Gastrocnemius medialis (tissue), 4 donors: ENCODE measurements at places on chromosomes 6 and 20.

DNA sequence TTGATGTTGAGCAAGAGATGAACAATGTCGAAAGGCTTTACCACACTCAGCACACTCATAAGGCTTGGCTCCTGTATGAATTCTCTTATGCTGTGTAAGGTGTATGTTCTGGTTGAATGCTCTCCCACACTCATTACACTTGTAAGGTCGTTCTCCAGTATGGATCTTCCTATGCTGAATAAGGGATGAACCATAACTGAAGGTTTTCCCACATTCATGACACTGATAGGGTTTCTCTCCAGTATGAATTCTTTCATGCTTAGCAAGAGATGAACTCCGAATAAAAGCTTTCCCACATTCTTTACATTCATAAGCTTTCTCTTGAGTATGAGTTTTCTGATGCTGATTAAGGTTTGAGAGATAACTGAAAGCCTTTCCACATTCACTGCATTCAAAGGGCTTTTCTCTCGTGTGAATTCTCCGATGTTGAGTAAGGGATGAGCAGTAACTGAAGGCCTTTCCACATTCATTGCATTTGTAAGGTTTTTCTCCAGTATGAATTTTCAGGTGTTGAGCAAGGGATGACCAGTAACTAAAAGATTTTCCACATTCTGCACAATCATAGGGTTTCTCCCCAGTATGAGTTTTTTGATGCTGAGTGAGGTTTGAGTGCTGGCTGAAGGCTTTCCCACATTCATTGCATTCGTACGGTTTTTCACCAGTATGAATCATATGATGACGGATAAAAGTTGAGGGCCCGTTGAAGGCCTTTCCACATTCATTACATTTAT is 21.1 kb downstream of the ZNF184 start:
- DNase-seq = no peak

DNA sequence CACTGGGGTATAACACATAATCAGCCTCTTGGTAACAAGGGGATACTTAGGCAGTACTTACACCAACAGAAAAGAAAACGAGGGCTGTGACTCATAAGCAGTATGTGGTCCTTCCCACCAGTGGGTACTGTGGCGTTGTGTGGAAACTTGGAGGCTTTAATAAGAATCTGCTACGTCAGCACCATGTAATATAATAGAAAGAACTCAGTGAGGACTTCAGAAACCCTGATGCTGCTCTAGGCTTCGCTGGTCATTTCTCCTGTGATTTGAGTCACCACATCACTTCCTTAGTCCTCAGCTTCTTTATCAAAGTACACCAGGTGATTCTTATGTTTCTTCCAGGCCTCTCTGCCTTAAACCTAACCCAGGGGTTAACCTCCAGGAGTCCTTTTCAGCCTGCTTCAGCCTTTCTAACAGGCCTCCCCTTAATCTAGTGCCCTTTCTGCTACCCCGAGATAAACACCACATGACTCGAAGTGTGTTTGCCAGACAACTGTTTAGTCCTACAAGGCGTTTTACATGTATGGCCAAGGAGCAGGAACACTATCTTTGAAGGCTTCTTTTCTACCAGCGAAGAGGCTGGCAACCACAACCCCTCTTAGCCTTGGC is 68.5 kb downstream of the FYN start:
- no peak for DNase-seq

GRCh38 chr6:46269447-46270229 is 98.9 kb upstream of the ENPP5 start:
- DNase-seq = peak; percentile 31

- DNase-seq = no peak
These were observed 138.3 kb upstream of the HMGN3 start for GRCh38 chr6:79372757-79373156.

- DNase-seq = peak; percentile 68
These were observed 75.8 kb upstream of the AFDN start for GRCh38 chr6:167750956-167751358.

- DNase-seq = peak; percentile 34
These were observed 44.2 kb upstream of the SUPT3H start for GRCh38 chr6:45421709-45422502.

DNA sequence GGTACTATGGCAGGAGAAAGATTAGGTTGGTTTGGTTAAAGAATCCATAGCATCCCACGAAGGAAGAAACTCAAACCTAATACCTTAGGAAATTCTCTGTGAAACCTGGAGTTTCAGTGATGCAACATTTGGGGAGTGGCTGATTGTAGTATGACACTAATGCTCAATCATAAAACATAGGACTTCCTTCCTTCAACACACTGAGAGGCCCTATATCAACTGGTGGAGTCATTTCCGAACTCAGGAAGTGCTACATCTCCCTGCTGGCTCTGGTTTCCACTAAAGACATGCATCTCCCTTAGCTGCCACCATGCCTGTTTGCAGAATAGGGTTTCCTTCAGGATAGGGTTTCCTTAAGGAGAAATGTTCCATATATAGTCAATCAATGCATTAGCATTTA is 5.2 kb upstream of the MANEA start:
- DNase-seq = no peak

DNA sequence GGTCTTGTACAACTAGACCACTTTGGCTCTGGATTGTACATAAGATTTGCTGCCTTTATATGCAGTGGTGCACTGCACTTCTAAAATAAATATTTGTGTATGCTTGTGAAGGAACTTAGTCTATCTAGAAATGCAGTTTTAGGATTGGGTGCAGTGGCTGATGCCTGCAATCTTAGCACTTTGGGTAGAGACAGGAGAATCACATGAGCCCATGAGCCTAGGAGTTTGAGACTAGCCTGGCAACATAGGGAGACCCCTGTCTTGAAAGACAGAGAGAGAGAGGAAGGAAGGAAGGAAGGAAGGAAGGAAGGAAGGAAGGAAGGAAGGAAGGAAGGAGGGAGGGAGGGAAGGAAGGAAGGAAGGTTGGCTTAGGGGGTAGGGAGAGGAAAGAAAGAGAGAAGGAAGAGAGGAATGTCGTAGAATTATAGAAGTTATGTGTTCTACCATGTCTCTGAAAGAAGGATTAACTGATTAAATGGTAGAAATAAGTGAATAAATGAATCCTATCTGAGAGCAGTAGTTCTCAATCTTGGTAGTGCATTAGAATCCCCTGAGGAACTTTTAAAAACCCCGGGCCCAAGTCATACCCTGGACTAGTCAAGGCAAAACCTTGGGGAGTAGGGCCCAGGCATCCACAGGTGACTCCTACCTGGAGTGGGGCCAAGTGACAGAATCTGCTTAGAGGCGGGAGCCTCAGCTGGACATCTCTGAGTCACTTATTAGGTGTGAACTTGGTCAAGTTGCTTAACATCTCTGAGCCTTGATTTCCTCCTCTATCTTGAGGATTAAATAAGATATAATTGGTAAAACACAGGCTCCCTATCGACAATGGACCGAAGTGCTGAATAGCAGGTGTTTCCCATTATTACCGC is 130.3 kb downstream of the ZNF217 start:
- no peak for DNase-seq

DNA sequence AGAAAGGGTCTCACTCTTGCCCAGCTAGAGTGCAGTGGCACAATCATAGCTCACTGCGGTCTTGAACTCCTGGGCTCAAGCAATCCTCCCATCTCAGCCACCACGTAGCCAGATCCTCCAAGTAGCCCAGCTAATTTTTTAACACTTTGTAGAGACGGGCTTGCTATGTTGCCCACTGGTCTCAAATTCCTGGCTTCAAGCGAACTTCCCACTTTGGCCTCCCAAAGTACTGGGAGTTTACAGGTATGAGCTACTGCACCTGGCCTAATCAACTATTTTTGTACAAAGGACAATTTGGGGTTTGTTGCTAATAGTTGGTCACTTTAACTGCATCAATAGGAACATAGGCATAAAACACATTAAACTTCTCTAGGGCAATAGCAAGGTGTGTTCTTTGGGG is 29.9 kb upstream of the SYNCRIP start:
- no peak for DNase-seq

DNA sequence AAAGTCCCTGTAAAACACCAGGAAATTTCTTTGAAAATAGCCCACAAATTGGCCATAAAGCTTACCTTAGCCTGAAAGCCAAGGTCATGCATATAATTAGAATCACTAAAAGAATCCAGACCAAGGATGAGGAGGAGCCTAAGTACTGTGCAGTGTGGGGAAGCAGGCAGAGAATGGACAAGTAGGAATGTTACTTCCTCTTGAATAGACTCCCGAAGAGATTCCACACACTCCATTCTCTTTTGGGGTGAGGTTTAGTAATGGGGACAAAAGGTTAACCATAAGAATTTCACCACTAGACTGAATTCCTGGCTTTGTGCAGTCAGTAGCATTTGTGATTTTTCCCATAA is 27.5 kb upstream of the MARCKS start:
- no peak for DNase-seq

- no peak for DNase-seq
These were observed 3.4 kb upstream of the BHLHE23 start for GRCh38 chr20:63009988-63010769.

DNA sequence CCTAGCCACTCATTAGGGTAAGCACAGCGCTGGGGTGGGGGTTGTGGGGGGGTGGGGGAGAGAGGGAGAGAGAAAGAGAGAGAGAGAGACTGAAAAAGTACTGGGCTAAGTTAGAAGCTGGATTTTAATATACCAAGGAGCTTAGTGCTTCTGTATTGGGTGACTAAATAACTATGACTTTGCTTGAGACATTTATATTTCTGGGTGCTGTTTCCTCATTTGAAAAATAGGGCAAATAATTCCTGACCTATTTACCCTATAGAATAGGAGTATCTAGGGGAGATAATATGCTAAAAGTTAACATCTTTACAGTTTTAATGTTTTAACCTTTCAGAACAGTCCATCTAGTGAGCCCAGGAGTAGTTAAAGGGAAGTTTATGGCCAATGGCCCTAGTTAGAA is 7.7 kb downstream of the NKAIN2 start:
- DNase-seq = no peak

GRCh38 chr20:23195636-23196035 is 109.5 kb upstream of the CD93 start:
- no peak for DNase-seq

- no peak for DNase-seq
These were observed 294.2 kb upstream of the TCF21 start for GRCh38 chr6:133594652-133595110.

DNA sequence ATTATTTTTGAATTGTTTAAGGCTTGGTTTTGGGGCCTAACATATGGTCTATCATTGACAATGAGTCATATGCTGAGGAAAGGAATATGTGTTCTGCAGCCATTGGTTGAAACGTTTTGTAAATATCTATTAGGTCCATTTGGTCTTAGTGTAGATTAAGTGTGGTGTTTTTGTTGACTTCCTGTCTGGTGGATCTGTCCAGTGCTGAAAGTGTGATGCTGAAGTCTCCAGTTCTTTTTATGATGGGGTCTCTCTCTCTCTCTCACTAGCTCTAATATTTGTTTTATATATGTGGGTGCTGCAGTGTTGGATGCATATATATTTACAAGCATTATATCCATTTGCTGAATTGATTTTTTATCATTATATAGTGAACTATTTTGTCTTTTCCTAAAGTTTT is 727.2 kb downstream of the KHDRBS2 start:
- no peak for DNase-seq

GRCh38 chr20:59972037-59972801 is 14.0 kb downstream of the CDH26 start:
- no peak for DNase-seq

GRCh38 chr20:25052255-25053194 is 5.4 kb downstream of the ACSS1 start:
- DNase-seq = no peak

GRCh38 chr6:27066802-27067201 is 180.7 kb upstream of the PRSS16 start:
- no peak for DNase-seq

DNA sequence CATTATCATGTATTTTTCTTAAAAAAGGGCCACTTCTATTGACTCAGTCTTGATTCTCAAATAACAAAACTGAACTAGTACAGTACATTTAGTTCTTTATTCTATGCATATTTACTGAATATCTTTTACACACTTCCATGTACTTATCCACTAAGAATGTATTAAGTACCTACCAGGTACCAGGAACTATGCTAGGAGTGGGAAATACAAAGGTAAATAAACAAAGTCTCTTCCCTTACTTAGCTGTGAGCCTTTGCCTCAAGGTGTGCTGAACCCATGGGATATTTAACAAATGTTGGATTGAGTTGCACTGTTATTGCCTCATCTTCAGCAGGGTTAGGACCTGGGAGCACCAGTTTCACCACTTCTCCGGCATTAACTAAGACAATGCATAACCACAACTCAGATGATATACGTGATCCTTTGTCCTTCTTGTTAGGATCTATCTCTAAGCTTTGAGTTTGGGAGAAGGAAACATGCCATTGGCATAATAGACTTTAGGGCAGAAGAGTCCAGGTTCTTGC is 533.9 kb downstream of the TFAP2B start:
- DNase-seq = no peak

DNA sequence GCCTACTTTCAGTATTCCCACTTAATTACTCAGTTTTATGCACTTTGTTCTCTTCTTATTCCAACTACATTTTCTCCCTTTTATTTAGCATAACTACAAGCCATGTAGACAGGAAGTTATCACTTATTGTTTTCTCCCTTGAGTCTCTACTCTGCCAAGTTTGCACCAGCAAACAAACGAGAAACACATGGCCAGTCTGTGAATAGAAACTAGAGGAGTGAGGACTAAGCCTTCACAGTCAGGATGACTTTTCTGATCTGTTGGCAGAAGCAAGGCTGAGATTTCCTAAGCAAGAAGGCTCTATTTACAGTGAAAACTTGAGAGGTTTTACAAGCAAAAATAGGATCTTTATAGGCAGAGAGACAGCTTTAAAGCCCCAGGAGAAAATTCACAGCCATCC is 69.8 kb upstream of the TINAG start:
- no peak for DNase-seq

DNA sequence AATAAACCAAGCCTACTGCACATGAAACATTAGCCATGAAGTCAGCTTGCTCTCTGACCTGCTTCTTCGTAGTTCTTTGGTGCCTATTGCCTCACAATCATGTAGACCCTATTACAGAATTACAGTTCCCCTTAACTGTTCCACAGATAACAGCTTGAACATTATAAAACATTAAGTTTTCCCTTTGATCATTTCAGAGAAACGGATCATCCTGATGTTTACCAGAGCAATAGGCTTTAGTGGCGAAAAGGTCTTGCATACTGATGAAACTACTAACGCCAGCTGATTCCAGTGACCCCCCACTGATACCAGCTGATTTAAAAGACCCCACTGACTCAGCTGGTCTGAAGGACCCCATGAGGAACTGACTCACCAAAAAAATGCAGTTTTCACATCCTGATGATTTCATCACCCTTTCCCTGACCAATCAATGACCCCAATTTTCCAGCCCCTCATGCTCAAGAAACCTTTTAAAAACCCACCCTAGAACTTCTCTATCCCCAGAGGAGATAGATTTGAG is 39.4 kb upstream of the MLIP start:
- no peak for DNase-seq

GRCh38 chr6:15730442-15730841 is 67.6 kb upstream of the DTNBP1 start:
- no peak for DNase-seq

DNA sequence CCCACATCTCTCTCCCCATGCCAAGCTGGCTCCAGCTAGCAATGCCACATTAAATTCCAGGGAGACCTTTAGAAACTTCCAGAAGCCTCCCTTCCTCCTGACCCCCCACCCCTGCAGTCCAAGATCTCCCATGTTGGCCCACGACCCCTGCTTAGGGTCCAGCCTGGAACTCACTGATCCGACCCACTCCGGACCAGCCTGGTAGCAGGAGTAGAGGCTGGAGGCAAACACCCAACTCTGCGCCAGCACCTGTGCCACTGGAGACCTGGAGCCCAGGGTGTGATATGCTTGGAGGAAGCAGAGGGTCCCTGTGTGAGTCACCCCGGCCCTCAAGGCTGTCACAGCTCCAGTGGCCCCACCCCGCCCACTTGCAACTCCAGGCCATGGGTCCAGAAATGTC is 3.3 kb upstream of the ULBP1 start:
- DNase-seq = no peak
